Ascending aorta (tissue), 2 donors: ENCODE measurements at places on chromosomes 6 and 20. TPM values are rescaled to one million over a fixed set of nuclear protein-coding genes. Genes with fewer than 3 reads are reported as not detected.

- no peak for DNase-seq
- no peaks in the 10 kb centered on the region for H3K36me3 ChIP-seq
- H3K27ac ChIP-seq: no peak overlapping the region
- no peaks in the 10 kb centered on the region for H3K4me1 ChIP-seq
- H3K27me3 ChIP-seq: no peaks in the 10 kb centered on the region
- H3K4me3 ChIP-seq: no peak overlapping the region
Observed at GRCh38 chr6:75150685-75151412, 55.0 kb downstream of the COL12A1 start.

GRCh38 chr6:14925025-14925698, 320.7 kb upstream of the JARID2 start:
- no peak overlapping the region for H3K4me3 ChIP-seq
- peak; percentile 3 for DNase-seq
- H3K27me3 ChIP-seq: no peaks in the 10 kb centered on the region
- no peak overlapping the region for H3K27ac ChIP-seq
- H3K36me3 ChIP-seq: no peaks in the 10 kb centered on the region
- H3K4me1 ChIP-seq: peaks cover 10% of the 10 kb centered on the region

- DNase-seq: no peak
- no peak overlapping the region for H3K4me3 ChIP-seq
- no peaks in the 10 kb centered on the region for H3K36me3 ChIP-seq
- no peaks in the 10 kb centered on the region for H3K27me3 ChIP-seq
- no peak overlapping the region for H3K27ac ChIP-seq
Observed at GRCh38 chr6:105678516-105678915, 275.6 kb upstream of the PREP start.

DNA sequence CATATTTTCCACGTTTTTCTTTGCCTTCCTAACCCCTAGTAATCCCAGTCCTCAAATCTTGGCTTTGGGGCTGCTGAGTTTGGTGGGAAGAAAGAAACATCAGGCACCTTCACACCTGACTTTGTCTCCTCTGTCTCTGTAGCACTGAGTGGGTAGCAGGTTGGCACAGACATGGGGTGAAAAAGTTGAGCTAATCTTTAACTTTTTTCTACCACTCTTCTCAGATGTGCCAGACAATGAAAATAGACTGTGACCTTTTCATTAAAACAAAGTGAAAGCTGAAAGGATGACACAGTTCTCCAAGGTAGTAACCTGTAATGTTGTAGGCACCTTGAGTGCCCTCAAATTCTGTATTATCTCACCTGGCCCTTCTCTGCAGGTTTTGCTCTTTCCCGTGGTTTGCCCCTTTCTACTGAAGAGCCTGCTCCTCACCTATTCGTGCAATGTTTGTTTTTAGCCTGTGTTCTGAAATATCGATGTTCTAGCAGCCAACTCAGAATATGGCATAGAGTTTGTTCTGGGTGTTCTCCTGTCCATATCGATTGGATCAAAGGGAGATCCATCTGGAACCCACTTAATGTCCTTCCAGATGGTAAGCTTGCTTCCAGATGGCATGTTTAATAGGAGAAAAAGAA, 57.8 kb upstream of the ATXN1 start:
- DNase-seq: no peak
- no peak overlapping the region for H3K27ac ChIP-seq
- H3K4me1 ChIP-seq: no peaks in the 10 kb centered on the region
- H3K36me3 ChIP-seq: no peaks in the 10 kb centered on the region
- no peaks in the 10 kb centered on the region for H3K27me3 ChIP-seq

GRCh38 chr6:119676230-119676629, 326.7 kb upstream of the MAN1A1 start:
- H3K27ac ChIP-seq: no peak overlapping the region
- no peak for DNase-seq

- H3K4me1 ChIP-seq: no peaks in the 10 kb centered on the region
- no peaks in the 10 kb centered on the region for H3K36me3 ChIP-seq
- no peak for DNase-seq
- H3K4me3 ChIP-seq: no peak overlapping the region
- no peaks in the 10 kb centered on the region for H3K27me3 ChIP-seq
Observed at GRCh38 chr6:55777469-55777868, 97.9 kb downstream of the BMP5 start.

DNA sequence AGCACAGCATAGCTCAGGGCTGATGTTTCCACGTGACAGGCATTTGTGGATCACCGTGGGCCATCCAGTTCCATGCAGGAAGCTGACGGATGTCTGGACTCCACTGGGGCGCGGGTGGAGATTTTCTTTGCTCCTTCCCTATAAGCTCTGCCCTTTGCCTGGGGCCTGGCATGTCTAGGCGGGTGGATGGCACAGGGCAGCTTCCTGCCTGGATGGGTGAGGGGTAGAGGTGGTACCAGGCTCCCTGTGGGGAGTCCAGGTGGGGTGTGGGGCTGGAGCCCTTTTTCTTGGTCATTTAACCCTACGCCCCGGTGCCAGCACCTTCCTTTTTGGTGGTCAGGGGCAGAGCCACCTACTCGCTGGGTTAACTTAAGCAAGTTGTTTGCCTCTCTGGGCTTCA, 10.4 kb downstream of the FAM110A start:
- peaks cover 7% of the 10 kb centered on the region for H3K27me3 ChIP-seq
- no peaks in the 10 kb centered on the region for H3K36me3 ChIP-seq
- DNase-seq: no peak
- no peak overlapping the region for H3K27ac ChIP-seq
- H3K4me3 ChIP-seq: peak overlapping the region; percentile 61

Gene GJA10
- not detected for total RNA-seq

Gene WFDC10B
- total RNA-seq: not detected

- H3K36me3 ChIP-seq: no peaks in the 10 kb centered on the region
- H3K4me1 ChIP-seq: no peaks in the 10 kb centered on the region
- no peaks in the 10 kb centered on the region for H3K27me3 ChIP-seq
Observed at GRCh38 chr20:55160037-55160436, 684.6 kb downstream of the DOK5 start.

- H3K36me3 ChIP-seq: no peaks in the 10 kb centered on the region
- no peak for DNase-seq
- no peak overlapping the region for H3K4me3 ChIP-seq
Observed at GRCh38 chr6:100456141-100456907, 8.4 kb downstream of the SIM1 start.
